GM04504 (cell line): ENCODE measurements at places on chromosomes 7 and 10.

DNA sequence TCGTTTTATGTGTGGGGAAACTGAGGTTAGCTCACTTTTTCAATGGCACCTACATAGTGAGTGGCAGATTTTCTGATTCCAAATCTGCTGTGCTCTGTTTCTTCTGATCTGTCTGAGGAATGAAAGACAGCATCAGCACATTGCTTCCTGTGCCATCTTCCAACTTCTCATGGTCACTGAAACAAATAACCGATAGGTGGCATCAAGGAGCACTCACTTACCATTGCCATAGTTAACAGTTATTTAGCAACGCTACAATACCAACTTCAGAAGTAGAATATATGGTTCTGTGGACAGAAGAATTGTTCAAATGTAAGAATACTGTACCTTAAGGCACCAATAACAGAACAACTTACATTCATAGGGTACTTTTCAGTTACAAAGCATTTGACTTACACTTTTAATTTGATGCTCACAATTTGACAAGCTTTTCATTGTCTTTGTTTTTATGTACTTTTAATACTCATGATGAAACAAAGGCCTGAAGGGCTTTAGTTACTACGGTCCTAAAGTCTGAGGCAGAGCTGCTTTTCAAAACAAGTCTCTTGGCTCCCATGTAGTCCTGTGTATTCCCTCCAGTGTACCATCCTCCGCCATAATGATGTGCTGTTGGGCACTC is 228.9 kb upstream of the TCF7L2 start:
- DNase-seq: no peak

DNA sequence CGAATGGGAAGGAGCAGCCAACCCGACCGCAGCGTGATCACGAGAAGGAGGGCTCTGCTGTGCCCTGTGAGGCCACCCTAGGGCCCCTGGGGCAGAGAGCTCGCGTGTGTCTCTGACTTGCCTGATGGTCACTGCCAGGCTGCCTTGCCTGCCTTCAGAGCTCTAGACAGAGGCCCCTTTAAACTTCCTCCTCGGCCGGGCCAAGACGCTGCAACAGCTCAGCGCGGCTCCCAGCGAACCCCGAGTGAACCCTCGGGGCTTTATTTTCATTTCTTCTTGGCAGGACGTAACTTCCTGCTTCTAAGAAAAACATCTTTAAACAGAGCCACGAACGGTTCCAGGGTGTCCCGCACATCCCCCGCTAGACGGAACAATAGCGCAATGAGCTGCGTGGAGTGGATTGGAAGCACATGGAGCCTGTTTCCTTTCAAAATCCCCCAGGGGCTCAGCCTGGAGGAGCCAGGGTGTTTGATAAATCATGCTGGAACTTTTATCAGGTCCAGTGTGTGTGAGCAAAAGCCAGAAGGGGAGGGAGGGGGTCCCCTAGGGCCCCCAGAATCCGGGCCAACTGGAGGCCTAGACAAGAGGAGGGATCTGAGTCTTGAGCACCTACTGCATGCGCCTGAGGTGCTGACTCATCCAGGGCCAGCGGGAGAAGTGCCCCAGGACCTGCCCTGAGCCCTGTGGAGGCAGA is 134.1 kb upstream of the GDF10 start:
- no peak for DNase-seq

- no peak for DNase-seq
Observed at GRCh38 chr10:11698691-11699549, 43.3 kb upstream of the ECHDC3 start.

GRCh38 chr7:33220231-33220630 is 90.9 kb downstream of the BBS9 start:
- no peak for DNase-seq

- no peak for DNase-seq
Observed at GRCh38 chr10:11683529-11684320, 58.5 kb upstream of the ECHDC3 start.

GRCh38 chr7:102991077-102991539 is 78.3 kb downstream of the LRRC17 start:
- DNase-seq: no peak

DNA sequence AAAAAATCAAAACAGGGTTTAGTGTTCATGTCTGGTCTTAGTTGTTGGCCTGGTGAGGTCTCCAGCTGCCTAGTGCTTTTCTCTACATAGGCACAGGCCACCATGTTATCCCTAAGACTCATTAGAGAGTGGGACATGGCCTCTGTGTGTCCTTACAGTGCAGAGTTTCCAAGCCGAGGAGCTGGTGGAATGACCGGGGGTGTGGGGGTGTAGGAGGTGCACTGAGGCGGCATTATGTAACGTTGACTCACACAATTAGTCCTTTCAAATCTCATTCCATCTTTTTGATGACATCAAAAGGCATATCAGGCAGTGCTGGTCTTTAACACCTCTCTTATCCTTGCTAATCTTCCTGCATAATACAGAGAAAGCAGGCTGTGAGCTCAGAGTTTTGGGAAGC is 71.3 kb downstream of the MTPN start:
- no peak for DNase-seq
